Kidney capillary endothelial cell (primary cell): ENCODE measurements at places on chromosomes 4 and X.
A peak's percentile ranks its signal among the peaks of the same experiment; 100 is the strongest.

DNA sequence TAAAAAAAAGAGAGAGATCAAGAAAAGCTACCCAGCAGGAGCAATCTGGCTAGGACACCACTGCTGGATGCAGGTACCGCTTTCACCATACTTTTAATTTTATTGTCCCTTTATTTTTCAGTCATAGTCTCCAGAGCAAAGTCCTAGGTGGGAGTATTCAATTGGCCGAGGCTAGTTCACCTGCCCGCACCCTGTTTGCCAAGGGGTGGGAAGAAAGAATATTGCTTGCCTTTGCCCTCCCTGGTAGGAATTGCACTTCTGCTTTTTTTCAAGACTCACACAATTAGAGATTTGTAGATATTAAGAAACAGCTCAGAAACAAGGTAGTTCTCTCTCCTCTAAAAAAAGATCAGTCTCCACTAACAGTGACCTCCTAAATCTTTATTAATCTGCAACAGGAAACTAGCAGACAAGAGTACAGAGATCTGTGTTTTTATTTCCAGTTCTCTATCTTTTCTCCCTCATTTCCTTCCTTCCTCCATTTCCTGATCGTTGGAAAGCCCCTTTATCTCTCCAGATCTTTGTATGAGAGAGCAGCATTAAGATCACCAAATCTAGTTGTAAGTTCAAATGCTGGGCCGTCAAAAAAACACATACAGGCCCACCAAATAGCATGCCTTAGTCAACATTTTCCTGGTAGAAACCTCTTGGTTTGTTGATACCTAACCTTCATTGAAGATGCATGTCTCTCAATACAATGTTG is 9.4 kb upstream of the RPGR start:
- no peak for DNase-seq

DNA sequence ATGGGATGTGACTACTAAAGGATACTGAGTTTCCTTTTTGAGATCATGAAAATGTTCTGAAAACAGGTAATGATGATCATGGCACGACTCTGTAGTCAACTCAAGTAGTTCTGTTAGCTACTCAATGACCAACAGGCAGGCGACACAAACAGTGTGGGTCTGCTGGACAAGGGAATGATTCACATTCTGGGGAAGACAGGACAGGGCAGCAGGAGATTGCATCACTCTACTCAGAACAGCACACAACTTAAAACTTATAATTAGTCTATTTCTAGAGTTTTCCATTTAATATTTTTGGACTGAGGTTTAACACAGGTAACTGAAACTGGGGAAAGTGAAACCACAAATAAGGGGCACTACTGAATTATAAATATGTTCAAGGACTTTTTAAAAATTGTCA is 365.2 kb downstream of the PRDM5 start:
- no peak for DNase-seq

- no peak for DNase-seq
Observed at GRCh38 chr4:133555671-133556070, 406.6 kb downstream of the PCDH10 start.

DNA sequence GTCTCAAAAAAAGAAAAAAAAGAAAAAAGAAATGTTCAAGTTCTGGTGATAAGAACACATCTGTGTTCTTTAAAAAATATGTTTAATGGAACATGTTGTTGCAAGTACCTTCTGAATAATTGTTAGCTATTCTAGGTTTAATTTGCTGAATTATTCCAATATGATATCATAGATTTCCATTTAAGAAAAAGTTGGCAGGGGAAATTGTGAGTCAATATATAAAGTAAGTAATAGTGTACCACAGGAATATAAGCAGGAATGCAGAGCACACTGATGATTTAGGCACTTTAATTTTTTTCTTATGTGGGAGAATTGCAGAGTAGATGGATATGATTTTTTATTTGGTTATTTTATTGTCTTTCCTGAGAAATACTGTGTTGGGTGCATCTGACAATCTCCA is 190.7 kb downstream of the RPA4 start:
- DNase-seq = no peak

DNA sequence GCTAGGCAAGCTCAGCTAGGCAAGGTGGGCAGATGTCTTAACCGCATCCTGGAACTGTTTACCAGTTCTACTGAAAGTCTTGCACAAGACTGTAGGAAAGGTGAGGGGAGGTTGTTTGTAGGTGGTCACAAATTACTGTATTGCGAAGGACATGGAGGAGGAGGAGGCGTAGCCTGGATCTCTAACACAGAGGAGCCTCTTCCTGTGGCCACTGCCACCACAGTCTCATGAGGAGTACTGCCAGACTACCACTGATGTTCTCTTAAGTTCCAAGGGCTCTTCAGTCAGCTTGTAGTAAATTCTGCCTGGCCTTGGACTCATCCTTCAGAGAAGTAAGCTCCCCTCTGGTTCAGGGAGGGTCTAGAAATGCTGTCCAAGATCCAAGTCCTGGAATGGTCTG is 258.6 kb downstream of the FAT4 start:
- DNase-seq = no peak

GRCh38 chr4:37389366-37389765 is 144.8 kb downstream of the NWD2 start:
- no peak for DNase-seq

DNA sequence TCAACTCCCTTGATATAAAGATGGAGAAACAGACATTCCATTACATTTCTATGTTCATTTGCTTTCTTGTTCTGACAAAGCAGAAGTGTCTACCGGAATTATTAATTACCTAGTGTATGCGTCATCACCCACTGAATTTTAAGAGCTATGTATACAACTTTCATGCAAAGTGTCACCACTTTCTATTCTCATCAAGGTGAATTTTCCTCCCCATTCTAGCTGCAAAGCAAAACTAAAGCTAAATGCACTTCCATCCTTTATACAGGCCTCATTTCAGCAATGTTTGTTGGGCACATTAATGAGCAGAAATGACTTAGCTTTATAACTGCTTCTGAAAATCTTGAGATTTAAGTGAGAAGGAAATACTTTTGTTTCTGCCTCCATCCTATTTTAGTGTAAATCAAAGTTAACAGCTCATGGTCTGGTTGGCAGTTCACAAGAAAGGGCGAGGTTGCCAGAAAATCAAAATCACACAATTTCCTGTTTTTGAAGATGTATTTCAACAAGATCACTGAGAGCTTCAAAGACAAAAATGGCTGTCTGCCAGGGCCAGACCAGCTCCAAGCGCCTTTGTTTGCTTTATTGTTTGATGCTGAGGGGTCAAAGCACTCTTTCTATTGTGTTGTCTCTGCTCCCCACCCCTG is 7.2 kb upstream of the FAM9C start:
- peak; percentile 29 for DNase-seq

- DNase-seq = no peak
Observed at GRCh38 chrX:136157187-136157586, 9.9 kb downstream of the FHL1 start.

GRCh38 chr4:8731364-8731763 is 138.8 kb downstream of the CPZ start:
- DNase-seq = no peak

DNA sequence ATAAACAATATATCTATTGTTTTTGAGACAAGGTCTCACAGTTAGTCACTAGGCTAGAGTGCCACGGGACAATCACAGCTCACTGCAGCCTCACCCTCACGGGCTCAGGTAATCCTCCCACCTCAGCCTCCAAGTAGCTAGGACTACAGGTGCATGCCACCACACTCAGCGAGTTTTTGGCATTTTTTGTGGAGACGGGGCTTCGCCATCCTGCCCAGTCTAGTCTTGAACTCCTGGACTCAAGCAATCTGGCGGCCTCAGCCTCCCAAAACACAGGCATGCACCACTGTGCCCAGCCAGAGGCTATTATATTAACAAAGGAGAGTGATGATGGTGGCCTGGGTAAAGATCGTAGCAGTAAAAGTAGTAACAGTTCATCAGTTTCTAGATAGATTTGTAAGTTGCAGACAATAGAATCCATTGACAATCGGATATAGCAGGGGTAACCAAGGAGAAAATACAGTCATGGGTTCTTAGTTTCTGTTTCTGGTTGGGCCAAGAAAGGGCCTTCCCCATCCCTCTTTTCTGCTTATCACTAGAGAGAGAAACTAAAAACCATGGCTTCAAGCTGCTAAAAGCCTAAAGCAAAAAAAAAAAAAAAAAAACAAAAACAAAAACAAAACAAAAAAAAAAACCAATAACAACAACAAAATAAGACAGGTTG is 60.6 kb downstream of the ANXA10 start:
- no peak for DNase-seq

DNA sequence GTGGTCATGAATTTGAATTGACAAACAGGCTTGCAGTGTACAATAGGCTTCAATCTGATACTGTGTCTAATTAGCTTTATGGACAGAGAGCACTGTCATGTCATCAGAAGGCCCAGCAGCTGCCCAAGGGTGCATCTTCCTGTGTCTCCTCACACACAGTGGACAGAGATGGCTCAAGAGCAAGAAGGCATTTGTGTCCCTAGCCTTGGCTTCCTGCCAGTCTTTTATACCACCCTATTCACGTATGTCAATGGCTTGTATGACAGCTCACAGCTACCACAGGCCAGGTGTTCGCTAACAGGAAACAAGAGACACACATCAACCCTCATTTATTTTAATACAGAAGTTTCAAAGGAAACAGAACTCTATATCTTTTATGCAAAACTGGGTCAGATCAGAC is 874.0 kb upstream of the AGA start:
- no peak for DNase-seq

GRCh38 chr4:138522366-138522765 is 280.2 kb upstream of the SLC7A11 start:
- DNase-seq = peak; percentile 22

- peak; percentile 86 for DNase-seq
Observed at GRCh38 chr4:40251366-40251765, 54.5 kb downstream of the RHOH start.

GRCh38 chr4:165541851-165542459 is 163.1 kb downstream of the CPE start:
- no peak for DNase-seq

DNA sequence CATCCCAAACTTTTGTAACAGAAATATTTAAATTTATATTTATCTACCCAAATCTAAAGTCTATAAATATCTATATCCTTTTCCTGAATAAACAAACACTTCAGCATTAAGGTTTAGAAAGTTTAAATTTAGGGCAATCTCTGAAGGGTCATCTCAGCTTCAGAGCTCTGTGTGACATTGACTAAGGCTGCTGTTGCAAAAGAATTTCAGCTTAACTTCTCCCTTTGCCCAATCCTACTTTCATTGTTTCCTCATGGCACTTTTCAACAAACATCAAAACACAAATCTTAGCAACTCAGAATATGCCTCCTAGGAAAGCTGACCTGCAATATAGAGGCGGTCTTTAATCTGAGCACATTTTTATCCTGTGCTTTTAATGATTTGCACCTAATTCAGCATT is 79.7 kb upstream of the BANK1 start:
- no peak for DNase-seq

DNA sequence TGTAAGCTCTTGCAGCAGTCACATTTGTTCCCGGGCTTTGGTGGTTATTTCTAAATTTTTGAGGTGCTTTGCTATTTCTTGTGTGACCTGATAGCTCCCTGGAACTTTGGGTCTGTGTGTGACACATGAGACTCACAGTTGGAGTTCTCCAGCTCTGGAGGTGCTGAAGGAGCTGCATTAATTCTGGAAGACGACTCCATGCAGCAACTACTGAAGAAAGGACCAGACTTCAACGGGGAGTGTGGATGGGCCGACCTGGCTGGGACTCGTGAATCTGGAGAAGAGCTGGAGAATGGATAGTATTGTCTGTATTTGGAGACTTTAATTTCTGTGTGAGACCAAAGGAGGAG is 1.5 kb downstream of the MRFAP1 start:
- DNase-seq = no peak

- no peak for DNase-seq
Observed at GRCh38 chr4:12389604-12390003, 960.9 kb upstream of the HS3ST1 start.

GRCh38 chr4:56301997-56302496 is 85.2 kb downstream of the AASDH start:
- DNase-seq = no peak

DNA sequence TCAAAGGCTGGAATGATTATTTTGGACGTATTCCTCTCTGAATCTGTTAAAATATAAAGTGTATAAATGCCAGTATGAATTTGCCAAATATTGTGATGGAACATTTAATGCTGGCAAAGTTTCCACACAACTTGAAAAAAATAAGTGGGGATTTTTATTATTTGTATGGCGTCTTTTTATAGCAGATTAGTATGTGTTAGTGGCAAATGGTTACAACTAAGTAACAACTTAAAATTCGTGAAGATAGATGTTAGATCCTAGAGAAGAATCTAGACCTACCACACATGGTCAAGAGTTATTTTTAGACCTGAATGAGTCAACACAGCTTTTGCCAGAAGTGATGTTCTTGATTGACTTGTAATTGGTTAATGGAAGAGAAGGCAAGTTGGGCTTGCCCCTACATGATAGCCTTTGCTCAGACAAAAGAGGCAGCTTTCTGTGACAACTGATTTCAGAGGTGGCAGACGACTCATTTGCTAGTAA is 4.8 kb downstream of the CPE start:
- DNase-seq = no peak

DNA sequence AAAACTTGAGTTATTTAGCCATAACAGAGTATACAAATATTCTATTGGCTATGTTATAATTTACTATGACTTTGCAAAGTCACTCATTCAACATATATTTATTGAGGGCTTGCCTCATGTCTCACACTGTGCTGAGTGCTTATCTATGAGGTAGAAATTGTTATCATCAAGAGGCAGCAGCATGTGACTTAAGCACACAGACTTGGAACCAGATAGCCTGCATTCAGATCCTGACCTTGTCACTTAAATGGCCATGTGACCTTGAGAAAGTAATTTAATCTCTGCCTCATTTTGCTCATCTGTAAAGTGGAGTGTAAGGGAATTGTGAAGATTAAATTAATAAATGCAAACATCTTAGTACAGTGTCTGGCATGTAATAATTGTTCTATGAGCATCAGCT is 10.1 kb upstream of the EXOSC9 start:
- DNase-seq = no peak

DNA sequence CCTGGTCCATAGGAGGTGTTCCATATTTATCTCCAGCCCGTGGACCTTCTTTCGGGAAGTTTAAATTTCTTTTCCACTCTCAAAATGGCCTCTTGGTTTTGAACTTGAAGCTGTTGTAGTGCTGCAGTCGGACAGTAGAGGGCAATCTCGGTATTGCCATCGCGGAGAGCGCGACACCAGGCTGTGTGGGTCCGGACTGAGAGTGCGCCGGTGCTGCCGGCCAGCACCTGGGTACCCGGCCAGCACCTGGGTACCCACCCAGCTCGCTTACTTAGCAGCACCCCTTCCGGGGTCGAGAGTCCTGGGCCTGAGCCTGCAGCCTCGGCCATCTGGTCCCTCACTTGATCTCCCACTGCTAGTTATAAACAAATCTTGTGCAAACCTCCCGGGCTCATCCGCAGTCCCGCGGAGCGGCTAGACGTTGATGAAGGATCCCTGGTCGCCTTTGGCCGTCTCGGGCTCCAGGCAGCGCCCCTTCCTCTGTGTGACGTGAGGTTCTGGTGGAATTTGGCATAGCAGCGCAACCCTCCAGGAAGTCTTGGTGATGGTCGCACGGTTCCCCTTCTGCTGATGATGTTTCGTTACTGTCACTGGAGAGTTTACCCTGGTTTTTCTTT is 18.0 kb downstream of the FAM9A start:
- DNase-seq = no peak

GRCh38 chr4:124953061-124953460 is 240.5 kb upstream of the ANKRD50 start:
- no peak for DNase-seq

- DNase-seq = no peak
Observed at GRCh38 chr4:155667222-155667567, 547 bp downstream of the GUCY1A1 start.

- DNase-seq = no peak
Observed at GRCh38 chr4:78754872-78755271, 21.3 kb upstream of the BMP2K start.
